Stimulated activated CD8-positive, alpha-beta memory T cell treated with anti-CD3 and anti-CD28 coated beads, Interleukin-4, amount 100 ng/mL, for 1 hour (primary cell): ENCODE measurements at places on chromosomes 3 and 15.

- DNase-seq: no peak
Measured at GRCh38 chr15:48459571-48460442, 128.6 kb downstream of the DUT start.

- no peak for DNase-seq
Measured at GRCh38 chr3:157436583-157437291, at the start of gene PTX3. Gene PTX3, plus strand, starts transcription at chr3:157436850. Its CDS starts 84 bp downstream, at chr3:157436934.

GRCh38 chr3:24645047-24645446 is 150.4 kb upstream of the THRB start:
- no peak for DNase-seq

GRCh38 chr15:64851503-64851840 is 9.8 kb downstream of the PLEKHO2 start:
- no peak for DNase-seq

- no peak for DNase-seq
Measured at GRCh38 chr15:35827911-35828310, 281.9 kb upstream of the DPH6 start.

DNA sequence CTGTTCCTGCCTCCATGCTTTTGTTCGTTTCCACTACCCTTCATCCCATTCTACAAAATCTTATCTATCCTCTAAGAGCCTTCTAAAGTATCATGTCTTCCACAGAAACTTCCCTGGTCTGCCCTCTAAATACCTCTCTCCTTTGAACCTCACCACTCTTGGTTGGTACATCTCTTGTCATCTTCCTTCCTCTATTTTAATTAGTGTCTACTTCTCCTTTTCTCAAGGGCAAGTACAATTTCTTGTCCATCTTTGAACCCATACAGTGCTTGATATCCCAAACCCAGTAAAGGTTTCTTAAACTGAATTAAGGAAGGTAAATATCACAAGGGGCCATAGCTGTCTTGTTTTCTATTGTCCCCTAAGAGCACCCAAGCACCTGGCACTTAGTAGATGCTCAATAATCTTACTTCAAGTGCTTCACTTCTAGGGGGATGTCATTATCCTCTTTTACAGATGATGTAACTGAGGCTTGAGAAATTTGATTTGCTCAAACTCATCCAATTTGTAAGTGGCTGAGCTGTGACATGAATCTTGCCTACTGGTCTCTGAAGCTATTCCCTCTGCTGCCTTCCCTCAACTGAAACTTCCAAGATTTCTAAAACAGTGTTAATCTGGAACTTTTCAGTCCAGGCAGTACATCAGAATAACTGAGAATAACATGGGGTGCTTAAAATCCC is 2.6 kb upstream of the DAPK2 start:
- no peak for DNase-seq

DNA sequence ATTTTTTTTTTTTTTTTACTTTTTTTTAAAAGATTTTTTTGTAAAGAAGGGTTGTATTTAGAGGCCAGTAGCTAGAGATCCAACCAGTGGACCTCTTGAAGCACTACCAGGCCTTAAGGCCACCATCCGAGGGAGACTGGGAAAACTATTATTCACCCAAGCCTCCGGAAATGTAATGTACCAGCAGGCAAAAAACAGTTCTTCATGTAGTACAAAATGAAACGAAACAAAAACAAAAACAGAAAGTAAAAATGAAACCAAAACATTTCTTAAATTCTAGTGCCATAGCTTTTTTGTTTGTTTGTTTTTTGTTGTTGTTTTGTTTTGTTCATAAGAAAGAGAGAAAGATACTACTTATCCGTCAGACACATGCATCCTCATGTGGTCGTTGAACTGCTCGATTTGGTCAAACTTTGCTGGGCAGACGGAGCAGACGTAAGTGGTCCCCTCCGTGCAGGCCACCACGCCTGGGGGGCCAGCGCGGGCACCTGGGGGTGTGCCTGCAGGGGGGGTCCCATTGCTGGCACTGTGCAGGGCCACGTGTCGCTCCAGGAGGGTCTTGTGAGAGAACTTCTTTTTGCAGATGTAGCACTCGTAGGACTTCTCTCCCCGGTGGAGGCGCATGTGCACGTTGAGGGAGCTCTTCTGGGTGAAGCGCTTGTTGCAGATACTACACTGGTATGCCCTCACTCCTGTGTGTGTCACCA is 45.0 kb downstream of the TIGIT start:
- DNase-seq: no peak

- no peak for DNase-seq
Measured at GRCh38 chr3:159030138-159030670, 228.3 kb downstream of the MFSD1 start.
